ENCODE measurements at places on chromosomes 12 and 14.

DNA sequence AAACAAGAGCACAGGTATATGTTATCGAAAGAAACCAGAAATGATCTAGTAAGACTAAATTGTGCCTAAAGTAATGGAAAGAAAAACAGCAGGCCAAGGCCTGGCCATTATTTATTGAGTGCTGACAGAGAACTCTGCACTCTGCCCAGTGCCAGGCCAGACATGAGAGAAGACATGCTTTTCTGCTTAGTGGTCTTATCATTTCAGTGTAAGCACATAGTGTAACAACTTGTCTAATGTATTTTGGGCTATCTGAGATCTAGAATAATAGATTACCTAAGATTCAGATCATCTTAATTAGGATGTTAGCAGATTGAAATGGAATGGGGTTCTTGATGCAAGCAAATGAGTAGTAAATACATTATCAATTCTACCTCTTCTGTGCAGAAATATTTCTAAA lies 278.3 kb downstream of the AKAP6 start:
- DNase-seq = no peak
- H3K27ac ChIP-seq = no peak overlapping the region
- H3K36me3 ChIP-seq = no peaks in the 10 kb centered on the region
- no peaks in the 10 kb centered on the region for H3K27me3 ChIP-seq
- peaks cover 30% of the 10 kb centered on the region for H3K4me1 ChIP-seq

DNA sequence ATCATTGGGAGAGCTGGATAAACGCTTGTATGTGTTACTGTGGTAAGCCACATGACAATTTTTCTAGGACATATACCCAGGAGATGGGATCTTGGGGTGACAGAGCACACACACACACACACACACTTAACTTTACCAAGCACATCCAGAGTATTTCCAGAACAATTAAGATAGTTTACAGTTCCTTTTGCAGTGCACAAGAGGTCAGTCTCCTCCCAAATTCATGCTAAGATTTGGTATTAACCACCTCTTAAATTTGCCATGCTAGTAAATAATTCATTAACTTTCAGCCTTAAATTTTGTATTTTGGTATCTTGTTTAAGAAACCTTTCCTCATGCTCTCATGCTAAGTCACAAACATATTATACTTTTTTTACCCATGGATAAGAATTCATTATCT lies 33.9 kb upstream of the LIMA1 start:
- DNase-seq = no peak
- no peaks in the 10 kb centered on the region for H3K36me3 ChIP-seq
- no peak overlapping the region for H3K4me3 ChIP-seq
- H3K27ac ChIP-seq = no peak overlapping the region

DNA sequence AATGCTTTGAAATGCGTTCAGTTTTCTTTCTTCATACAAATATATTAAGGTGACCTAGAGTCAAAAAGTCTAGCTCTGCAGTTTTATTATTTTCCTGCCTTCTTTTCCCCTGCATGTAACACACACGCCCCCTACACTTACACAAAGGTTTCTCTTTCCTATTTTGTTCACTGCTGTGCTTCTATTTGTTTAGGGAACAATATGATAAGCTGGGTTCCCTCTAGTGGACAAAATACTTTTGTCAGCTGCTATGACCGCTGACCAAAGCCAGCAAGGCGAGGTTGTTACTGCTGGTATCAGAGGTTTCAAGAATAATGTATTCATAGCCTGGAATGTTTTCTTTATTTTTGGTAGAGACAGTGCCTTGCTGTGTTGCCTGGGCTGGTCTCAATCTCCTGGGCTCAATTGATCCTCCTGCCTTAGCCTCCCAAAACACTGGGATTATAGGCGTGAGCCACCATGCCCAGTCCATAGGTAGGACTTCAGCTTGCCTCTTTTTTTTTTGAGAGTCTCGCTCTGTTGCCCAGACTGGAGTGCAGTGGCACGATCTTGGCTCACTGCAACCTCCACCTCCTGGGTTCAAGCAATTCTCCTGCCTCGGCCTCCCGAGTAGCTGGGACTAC lies 33.4 kb downstream of the FNTB start:
- no peaks in the 10 kb centered on the region for H3K27me3 ChIP-seq
- no peak overlapping the region for H3K27ac ChIP-seq
- H3K36me3 ChIP-seq = peaks cover 28% of the 10 kb centered on the region
- no peaks in the 10 kb centered on the region for H3K4me1 ChIP-seq
- H3K4me3 ChIP-seq = no peak overlapping the region

- peaks cover 6% of the 10 kb centered on the region for H3K27me3 ChIP-seq
- H3K4me1 ChIP-seq = no peaks in the 10 kb centered on the region
- DNase-seq = no peak
- H3K4me3 ChIP-seq = peak overlapping the region; percentile 49
- H3K27ac ChIP-seq = no peak overlapping the region
These were observed 374 bp downstream of the CYP46A1 start for GRCh38 chr14:99684410-99684934.

DNA sequence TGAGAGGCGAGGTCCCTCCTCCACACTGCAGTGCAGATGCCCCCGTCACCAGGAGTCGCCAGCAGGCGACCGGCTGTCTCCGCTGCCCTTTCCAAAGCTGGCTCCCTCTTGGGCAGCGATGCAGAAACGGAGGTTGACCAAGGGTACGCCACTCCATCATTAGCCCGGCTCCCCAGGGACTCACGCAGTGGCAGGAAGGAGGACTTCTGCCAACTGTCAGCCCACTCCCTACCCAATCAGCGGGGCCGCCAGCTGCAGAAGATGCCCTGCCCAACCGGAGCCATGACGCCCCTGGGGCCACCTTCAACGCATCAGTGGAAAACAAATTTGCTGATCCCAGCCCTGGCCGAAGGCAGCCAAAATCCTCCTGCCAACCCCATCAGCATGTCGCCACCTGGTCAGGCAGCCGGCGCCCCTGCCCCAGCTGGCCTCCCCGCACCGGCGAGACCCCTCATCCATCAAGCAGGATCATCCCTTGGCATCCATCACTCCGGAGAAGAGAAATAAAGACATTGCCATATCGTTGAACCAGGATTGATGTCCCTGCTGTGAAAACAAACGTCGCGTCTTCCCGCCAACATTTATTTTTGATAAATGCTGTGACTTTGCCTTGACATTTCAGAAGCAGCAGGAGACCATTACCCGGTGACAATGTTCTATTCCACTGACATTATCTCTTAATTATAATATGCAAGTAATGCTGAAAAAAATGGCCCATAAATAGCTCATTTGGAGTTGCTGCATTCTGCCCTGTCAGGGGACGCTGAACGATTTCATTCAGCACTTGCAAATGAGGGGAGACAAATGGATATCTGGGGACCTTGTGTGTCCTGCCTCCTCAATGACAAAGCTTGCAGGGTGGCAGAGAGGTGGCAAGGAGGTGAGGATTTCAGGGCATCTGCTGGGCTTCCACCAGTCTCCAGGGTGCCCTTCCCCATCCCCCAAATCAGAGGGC lies 105.1 kb downstream of the SCARB1 start:
- no peaks in the 10 kb centered on the region for H3K36me3 ChIP-seq
- peaks cover 7% of the 10 kb centered on the region for H3K4me1 ChIP-seq
- no peaks in the 10 kb centered on the region for H3K27me3 ChIP-seq
- H3K4me3 ChIP-seq = no peak overlapping the region

- H3K27ac ChIP-seq = no peak overlapping the region
- H3K36me3 ChIP-seq = no peaks in the 10 kb centered on the region
- H3K4me1 ChIP-seq = no peaks in the 10 kb centered on the region
- no peaks in the 10 kb centered on the region for H3K27me3 ChIP-seq
These were observed 32.7 kb upstream of the RIN3 start for GRCh38 chr14:92480856-92481255.

DNA sequence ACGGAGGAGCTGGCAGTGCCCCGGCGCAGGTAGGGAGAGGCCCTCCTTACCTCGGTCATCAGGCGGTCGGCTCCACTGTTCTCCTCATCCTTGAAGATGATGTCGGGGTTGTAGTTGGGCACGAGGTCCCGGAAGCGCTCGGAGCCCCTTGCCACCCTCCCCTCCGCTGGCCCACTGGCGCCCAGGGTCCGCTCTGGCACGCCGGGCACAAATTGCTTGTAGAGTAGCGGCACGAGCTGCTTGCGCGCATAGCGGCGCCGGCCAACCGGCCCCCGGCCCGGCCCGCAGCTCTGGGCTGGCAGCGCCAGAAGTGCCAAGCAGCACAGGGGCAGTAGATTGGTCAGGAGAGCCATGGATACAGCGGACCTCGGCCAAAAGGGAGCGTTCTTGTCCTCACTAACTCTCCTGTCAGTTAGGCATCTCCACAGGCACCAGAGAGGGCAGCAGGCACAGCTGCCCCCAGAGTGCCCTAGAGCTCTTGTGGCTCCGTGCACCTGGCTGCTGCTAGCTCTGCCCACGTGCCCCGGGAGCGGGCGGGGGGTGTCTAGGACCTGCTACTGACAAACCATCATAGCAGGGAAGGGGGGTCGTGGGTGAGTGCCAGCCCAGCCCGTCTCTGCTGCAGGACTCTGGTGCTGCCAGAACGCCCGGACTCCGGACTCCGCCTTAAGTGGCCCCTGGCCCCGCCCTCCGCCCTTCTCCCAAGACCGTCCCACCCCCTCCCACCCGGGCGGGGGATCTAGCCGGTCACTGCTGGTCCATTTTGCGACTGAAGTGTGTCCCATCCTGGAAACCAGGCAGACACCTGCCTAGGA lies at the start of gene DHH:
DHH (minus strand) TSS at position 642 of the 815 bp plus-strand sequence; CDS start at position 353, 289 bp downstream.
- no peaks in the 10 kb centered on the region for H3K4me1 ChIP-seq
- no peaks in the 10 kb centered on the region for H3K36me3 ChIP-seq
- H3K27me3 ChIP-seq = peaks cover 57% of the 10 kb centered on the region
- H3K4me3 ChIP-seq = no peak within 1 kb of the TSS
- no peak for DNase-seq
- H3K27ac ChIP-seq = no peak within 1 kb of the TSS

DNA sequence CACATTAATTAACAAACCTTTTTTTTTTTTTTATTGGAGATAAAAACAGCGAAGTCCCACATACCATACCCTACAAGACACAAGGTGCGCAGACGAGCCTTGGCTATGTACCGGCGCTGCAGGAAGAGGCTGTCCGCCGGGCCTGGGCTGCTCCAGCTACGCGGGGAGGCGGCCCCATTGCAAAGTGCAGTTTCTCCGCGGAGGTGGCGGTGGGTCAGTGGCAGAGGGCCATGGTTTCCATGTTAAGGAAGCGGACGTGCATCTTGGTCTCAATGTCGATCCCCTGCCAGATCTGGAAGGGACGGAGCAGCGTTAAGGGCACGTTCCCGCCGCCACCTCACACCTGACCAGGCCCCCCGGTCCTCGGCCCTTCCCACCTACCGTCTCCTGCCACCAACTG lies 60.3 kb downstream of the TESC start:
- no peak overlapping the region for H3K4me3 ChIP-seq
- peaks cover 7% of the 10 kb centered on the region for H3K27me3 ChIP-seq
- no peaks in the 10 kb centered on the region for H3K36me3 ChIP-seq
- H3K4me1 ChIP-seq = no peaks in the 10 kb centered on the region

- H3K4me1 ChIP-seq = peaks cover 43% of the 10 kb centered on the region
- H3K27me3 ChIP-seq = no peaks in the 10 kb centered on the region
- peaks cover 92% of the 10 kb centered on the region for H3K36me3 ChIP-seq
- peak overlapping the region; percentile 98 for H3K27ac ChIP-seq
- no peak overlapping the region for H3K4me3 ChIP-seq
- DNase-seq = no peak
These were observed 8.0 kb downstream of the DGKA start for GRCh38 chr12:55938826-55939501.

- H3K4me1 ChIP-seq = no peaks in the 10 kb centered on the region
- DNase-seq = no peak
- H3K36me3 ChIP-seq = no peaks in the 10 kb centered on the region
- H3K4me3 ChIP-seq = no peak overlapping the region
- no peaks in the 10 kb centered on the region for H3K27me3 ChIP-seq
These were observed 30.4 kb upstream of the PSMA6 start for GRCh38 chr14:35261774-35262173.

- H3K4me3 ChIP-seq = no peak overlapping the region
- H3K27me3 ChIP-seq = no peaks in the 10 kb centered on the region
- DNase-seq = no peak
- peaks cover 27% of the 10 kb centered on the region for H3K4me1 ChIP-seq
These were observed 13.5 kb upstream of the FLRT2 start for GRCh38 chr14:85516239-85517113.

DNA sequence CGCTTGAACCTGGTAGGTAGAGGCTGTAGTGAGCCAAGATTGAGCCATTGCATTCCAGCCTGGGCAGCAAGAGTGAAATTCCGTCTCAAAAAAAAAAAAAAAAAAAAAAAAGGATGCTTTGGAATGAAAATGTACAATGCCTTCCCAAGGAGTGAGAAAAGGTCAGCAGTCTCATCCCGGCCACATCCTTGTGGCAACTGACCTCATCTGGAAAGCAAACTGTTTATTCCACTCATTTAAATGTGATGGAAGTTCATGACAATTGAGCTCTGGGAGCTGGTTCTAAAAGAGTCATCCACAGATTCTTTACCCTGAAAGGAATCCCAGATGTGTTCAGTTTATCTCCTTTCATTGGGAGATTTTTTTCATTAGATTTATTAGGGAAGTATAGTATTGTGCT lies 19.4 kb upstream of the LIMA1 start:
- H3K4me1 ChIP-seq = peaks cover 10% of the 10 kb centered on the region
- DNase-seq = no peak
- H3K36me3 ChIP-seq = no peaks in the 10 kb centered on the region
- no peak overlapping the region for H3K4me3 ChIP-seq

DNA sequence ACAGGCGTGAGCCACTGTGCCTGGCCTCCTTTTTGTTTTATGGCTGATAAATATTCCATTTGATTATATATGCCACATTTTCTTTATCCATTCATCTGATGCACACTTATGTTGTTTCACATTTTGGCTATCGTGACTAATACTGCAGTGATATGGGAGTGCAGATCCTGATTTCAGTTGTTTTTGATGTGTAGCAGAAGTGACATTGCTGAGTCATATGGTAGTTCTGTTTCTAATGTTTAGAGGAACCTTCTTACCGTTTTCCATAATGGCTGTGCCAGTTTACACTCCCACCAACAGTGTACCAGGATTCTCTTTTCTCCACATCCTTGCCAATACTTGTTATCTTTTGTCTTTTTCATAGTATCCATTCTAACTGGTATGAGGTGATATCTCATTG lies 235.9 kb downstream of the ERC1 start:
- DNase-seq = no peak
- no peak overlapping the region for H3K4me3 ChIP-seq
- H3K27me3 ChIP-seq = no peaks in the 10 kb centered on the region
- H3K36me3 ChIP-seq = 0 out of 2 replicates have a peak, but pooled peaks cover 3% of the 10 kb centered on the region
- H3K27ac ChIP-seq = no peak overlapping the region
- no peaks in the 10 kb centered on the region for H3K4me1 ChIP-seq

DNA sequence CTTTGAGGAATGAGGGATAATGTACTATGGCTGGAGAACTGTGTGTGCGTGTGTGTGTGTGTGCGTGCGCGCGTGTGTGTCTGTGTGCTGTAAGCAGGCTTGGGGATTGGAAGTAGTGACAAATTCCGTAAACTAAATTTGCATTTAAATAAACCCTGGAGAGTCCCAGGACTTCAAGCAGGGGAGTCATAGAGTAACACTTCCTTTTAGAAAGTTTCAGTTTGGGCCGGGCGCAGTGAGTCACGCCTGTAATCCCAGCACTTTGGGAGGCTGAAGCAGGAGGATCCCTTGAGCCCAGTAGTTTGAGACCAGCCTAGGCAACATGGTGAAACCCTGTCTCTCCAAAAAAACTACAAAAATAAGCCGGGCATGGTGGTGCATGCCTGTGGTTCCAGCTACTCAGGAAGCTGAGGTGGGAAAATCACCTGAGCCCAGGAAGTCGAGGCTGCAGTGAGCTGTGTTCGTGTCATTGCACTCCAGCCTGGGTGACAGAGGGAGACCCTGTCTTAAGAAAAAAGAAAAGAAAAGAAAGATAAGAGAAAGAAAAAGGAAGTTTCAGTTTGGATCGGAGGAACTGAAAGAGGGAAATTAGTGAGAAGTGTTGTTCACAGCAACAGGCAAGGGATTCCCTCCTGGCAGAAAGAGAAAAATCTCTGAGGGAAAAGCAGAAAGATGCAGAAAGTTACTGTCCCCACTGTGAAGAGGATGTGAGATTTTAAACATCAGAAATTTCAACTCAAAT lies 222.7 kb upstream of the SOX5 start:
- DNase-seq = no peak
- no peaks in the 10 kb centered on the region for H3K27me3 ChIP-seq
- H3K4me1 ChIP-seq = no peaks in the 10 kb centered on the region

Data from RWPE2 (cell line).